T-helper 22 cell (primary cell): ENCODE measurements at places on chromosomes 12 and 14.
A peak's percentile ranks its signal among the peaks of the same experiment; 100 is the strongest.

- no peak for DNase-seq
Measured at GRCh38 chr12:64332938-64333337, 57.6 kb downstream of the C12orf56 start.

DNA sequence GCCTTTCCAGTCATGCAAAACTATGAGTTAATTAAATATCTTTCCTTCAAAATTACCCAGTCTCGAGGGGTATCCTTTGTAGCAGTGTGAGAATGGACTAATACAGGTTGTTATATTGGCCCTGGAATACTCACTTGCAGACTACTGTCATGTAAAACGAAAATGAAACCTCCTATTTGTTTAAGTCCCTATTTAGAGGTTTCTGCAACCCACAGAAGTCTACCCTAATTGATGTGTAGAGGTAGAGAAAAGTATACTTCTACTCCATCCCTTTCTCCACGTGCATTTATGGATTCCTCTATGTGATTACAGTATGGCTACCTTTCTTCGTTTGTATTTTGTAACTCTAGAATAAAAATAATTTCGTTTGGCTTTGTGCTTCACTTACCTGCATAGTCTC lies 371.1 kb downstream of the FSCB start:
- DNase-seq: no peak

DNA sequence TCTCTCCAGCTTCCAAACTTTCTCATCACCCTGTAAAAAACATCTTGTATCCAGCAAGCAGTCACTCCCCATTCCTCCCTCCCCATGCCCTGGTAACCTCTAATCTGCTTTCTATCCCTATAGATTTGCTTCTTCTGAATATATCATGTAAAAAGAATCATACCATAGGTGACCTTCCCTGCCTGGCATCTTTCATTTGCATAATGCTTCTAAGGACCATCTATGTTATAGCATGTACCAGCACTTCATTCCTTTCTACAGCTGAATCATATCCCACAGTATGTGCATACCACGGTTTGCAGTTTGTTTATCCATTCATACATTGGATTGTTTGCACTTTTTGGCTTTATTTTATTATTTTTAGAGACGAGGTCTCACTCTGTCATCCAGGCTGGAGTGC lies 22.9 kb upstream of the VPS37B start:
- DNase-seq: no peak

GRCh38 chr14:24806061-24806678 lies 172.2 kb upstream of the GZMB start:
- no peak for DNase-seq

GRCh38 chr12:3137268-3137781 lies 60.1 kb downstream of the TSPAN9 start:
- no peak for DNase-seq

DNA sequence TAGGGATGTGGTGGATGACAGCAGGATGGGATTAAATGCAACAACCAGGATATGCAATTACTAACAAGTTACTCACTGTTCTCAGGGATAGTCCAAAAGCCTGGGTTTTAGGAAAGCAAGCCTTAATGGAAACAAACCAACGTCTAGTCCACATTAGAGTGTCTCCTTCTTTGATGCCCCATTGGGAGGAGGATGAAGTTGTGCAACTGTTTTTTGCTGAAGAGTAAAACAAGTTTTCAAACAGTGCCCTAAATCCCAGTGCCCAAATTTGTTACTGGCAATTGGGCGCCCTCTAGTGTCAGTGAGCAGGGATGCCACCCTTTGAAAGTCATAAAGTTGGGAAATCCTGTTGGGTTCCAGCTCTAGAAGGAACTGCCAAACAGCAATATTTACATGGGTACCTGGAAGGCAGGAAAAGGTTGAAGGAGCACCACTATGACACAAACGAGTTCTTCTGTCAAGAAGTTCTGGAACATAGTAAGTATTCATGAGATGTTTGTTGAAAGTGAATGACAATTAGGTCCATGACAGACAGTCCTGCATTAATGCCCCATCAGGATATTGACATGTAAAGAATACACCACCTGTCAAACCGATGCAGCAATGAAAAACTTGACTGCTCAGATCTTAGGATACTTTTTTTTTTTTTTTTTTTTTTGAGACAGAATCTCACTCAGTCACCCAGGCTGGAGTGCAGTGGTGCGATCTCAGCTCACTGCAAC lies 11.1 kb upstream of the DPF3 start:
- DNase-seq: no peak

- DNase-seq: no peak
Measured at GRCh38 chr14:99790201-99790977, 2.8 kb upstream of the EML1 start.

DNA sequence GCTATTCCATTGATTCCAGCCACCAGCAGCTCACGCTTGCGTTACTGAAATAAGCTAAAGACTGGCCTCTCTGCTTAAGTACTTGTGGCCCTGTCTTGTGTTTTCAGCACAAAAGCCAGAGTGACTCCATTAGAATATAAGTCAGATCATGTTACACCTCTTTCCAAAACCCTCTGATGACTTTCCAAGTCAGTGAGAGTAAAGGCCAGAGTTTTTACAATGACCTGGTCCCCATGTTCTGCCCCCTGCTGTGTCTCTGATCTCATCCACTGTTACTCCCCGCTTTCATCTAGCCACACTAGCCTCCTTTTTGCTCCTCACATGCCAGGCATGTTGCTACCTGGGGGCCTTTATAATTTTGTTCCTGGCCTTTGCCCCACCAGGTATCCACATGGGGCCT lies 6.9 kb upstream of the CKAP4 start:
- DNase-seq: no peak

GRCh38 chr14:36306836-36307235 lies 13.6 kb downstream of the MBIP start:
- no peak for DNase-seq

DNA sequence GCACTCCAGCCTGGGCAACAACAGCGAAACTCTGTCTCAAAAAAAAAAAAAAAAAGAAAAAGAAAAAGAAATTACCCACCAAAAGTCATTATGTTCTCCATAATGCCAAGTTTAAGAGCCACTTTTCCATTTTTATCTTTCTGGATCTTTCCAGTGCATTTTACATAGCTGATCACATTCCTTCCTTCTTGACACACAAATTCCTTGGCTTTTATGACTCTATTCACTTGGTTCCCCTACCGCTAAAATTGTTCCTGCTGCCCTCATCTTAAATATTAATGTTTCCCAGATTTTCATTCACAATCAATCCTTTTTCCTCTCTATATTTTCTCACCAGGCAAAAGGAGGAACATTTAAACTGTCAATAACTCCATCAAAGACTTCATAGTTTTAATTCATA lies 20.2 kb downstream of the KLHL28 start:
- no peak for DNase-seq

DNA sequence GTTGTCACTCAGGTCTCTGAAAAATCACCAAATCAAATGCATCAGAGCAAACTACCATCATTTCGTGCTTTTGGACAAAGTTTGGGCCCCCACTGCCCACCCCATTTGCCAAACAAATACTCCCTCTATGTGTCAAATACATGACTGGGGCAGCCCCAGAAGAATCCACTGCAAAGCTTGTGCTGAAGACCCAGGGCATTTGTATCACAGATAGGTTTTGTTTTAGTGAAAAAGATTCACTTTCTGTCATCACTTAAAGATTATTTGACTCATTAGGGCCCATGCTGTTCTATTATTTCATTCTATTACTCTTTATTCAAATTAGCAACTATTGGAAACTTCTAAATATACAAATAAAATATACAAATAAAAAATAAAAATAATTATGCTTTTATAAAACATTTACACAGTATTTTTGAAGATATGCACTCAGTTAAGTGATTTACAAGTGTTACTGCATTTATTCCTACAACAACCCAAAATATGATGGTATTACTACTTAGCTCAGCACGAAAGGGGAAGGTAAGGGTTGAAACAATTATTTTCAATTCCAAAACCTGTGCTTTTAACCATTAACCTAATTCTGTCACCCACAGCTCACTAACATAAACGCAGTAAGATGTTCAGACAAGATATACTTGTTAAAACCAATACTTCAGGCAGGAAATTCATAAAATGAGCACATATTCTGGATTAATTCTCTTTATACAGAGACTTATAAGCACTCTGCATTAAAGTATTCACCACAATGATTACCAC lies 36.5 kb downstream of the LRIG3 start:
- no peak for DNase-seq

DNA sequence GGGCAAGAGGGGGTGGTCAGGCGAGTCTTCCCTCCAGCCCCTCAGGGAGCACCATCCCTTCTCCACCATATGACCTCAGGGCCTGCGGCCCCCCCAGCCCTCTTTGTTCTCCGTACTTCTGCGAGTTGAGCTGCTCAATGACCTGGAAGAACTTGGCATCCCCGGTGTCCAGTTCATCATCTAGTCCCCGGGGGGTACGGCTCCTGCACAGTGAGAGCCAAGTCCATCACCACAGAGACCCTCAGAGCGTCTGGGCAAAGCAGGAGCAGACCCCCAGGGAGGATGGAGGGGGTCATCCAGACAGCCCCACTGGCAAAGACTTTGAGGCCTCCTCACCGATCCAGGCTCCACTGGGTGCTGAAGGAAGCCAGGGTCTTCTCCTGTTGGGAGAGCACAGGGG lies 8.9 kb downstream of the ADCY4 start:
- DNase-seq: no peak

DNA sequence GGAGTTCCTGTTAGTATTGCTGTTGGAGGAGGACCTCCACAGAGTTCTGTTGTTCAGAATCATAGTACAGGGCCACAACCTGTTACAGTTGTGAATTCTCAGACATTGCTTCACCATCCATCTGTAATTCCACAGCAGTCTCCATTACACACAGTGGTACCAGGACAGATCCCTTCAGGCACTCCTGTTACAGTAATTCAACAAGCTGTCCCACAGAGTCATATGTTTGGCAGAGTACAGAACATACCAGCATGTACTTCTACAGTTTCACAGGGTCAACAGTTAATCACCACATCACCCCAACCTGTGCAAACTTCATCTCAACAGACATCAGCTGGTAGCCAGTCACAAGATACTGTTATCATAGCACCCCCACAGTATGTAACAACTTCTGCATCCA lies 120.8 kb downstream of the ARID2 start:
- no peak for DNase-seq

GRCh38 chr12:76259106-76259505 lies 89.1 kb downstream of the BBS10 start:
- no peak for DNase-seq

- DNase-seq: no peak
Measured at GRCh38 chr12:75862692-75863471, 168.7 kb downstream of the PHLDA1 start.

- no peak for DNase-seq
Measured at GRCh38 chr12:64256166-64256800, 34.2 kb upstream of the KICS2 start.

DNA sequence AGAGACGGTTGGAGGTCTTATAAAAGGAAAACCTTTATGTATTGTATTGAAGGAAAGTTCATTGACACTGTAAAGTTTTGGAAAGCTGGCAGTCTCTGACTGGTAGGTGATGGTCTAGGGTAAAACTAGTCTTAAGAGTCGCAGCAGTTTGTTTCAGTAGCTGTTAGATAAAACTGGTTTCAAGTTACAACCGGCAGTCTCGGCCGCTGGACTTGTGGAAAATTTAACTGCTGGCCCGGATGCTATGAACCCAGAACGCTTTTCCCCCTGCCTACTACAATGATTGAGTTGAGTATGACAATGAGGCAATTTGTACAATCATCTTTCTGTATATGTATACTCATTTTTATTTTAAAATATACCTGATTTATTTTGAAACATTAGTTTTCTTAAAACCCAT lies 1426.9 kb downstream of the AACS start:
- DNase-seq: no peak

DNA sequence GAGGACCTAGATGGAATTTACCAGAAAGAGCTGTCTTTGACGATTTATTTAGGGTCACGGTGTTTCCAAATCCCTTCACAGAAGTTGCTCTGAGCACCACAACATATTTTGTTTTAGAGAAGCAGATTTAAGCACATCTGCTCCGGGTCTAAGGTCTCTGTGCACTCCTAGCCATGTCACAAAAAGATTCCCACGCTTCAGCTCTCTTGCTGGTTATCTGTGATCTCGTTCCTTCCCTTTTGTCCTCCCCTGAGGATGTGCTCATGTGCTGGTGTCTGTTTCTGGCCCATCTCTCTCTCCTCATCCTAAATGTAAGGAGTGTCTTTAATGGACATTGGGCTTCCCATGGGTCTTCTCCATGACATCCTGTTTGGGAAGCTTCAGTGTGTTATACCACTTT lies 53.7 kb upstream of the GNPNAT1 start:
- no peak for DNase-seq

DNA sequence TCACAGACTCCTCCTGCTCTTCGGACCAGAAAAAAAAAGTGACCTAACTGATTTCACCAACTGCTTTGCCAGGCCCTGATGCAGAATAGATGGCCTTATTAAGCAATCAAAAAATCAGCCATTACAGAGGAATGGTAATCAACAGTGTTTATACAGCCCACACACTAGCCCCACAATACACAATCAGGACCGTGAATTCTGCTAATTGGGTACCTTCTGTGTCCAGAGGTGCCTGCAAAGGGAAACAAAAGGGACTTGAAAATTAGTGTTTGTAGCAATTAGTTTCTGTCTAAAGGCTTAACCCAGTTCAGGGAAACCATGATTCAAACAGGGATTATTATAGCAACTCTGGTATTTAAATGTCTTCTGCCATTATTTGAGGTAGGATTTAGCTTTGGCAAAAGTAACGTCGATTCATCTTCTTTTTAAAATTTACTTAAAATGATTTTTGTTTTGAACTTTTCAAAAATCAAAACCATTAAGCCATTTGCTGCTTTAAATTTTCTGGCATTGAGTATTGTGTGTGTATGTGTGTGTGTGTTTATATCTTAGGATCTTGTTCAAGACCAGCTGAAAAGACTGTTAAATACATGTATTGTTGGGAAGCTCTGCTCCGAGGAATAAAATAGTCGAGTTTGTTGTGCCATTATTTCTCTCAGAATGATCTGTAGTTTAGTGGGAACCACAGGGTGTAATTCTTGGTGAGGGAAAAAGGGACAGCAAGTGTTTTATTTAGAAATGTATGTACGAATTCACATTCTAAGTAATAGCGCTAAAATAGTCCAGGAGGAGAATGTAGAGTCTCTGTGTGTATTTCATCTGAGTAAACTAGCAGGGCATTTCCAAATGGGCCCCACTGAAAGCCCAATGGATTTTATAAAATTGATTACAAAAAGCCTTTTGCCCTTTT lies 156.1 kb downstream of the PTCSC3 start:
- DNase-seq: no peak

- no peak for DNase-seq
Measured at GRCh38 chr12:105834496-105834895, 304.3 kb downstream of the NUAK1 start.

GRCh38 chr12:15532364-15532977 lies 210.2 kb downstream of the PTPRO start:
- DNase-seq: peak; percentile 7
